ENCODE measurements at places on chromosomes 2 and 18.

DNA sequence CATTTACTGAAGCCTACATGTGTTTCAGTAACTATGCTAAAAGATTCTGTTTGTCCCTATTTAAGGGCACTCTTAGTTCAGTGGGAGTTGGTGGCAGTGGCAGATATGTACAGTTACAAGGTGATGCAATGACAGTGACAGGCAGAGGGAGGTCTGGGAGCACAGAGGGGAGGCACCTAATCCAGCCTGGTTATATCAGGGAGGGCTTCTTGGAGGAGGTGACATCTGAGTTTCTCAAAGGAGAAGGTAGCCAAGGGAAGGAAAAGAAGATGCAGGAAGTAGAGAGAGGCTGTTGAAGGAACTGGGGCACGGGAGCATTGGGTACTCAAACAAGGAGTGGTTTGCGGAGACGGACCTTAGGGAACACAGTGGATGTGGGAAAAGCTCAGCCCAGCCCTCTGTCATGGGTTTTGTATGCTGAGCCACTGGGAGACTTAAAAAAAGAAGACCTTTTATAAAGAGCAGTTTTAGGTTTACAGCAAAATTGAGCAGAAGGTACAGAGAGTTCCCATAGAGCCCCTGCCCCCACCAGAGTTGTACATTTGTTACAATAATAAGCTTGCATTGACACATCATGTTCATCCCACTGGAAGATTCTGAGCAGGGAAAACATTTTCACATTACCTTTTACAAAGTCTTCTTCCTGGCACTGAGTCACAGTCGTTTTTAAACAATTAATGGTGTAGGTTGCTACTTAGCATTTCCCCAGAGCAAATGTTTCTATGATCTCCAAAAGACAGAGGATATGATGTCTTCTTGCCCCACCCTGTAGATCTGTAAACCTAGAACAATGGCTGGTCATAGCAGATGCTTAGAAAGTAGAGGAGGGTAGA is 83.0 kb upstream of the TAF1B start:
- no peak for DNase-seq

- DNase-seq = no peak
These were observed 169.4 kb downstream of the EIPR1 start for GRCh38 chr2:3208179-3208578.

GRCh38 chr2:70671092-70671675 is 96.8 kb downstream of the ADD2 start:
- DNase-seq = peak; percentile 57

GRCh38 chr2:215579809-215580208 is 143.9 kb upstream of the FN1 start:
- no peak for DNase-seq

GRCh38 chr2:112803691-112804521 is 19.6 kb upstream of the IL1A start:
- DNase-seq = no peak

DNA sequence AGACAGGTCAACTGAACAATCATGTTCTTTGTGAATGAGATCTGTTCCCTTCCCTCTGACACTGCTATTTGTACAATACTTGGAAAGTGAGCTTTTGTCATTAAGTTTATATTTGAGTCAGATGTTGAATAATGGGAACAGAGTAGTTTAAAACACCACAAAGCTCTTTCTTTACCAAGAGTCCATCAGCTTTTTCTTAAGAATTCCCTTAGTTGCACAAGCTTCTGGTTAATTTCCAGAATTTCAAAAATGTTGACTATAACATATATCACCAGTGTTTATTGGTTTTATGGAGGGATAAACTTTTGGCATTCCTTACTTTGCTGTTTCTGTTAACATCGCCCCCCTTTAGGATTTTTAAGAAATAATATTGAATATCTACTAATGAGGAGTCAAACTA is 403.7 kb downstream of the CCDC85A start:
- no peak for DNase-seq

DNA sequence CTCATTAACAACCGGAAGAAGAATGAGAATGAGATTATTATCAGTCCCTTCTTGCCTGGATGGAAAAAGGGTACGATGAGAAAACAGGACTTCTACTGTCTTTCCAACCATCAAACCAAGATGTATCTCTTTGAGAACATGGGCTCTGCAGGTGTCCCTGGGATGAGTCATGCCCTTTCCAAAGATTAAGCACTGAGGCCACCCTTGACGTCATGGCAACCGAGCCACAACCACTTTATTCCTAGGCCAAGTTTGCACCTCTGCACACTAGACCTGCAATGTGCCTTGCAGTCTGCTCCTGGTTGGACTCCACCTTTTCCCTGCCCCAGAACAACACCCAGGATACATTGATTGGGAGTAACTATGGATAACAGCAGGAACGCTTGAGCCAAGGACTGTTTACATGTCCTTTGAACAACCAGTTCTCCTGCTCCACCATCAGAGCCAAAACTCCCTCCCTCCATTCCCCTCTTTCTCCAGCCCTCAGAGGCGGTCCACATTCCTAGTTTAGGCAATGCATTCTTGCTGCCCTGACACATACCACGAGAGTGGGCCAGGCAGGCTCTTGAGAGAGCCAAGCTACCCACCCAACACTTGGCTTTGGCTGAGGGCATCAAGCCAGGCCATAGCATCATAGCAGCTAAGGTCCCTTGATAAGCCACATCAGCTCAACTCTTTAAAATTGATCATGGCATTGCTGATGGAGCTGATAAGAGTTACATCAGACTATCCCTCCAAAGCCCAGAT is 310.7 kb downstream of the TNS1 start:
- DNase-seq = peak; percentile 92

DNA sequence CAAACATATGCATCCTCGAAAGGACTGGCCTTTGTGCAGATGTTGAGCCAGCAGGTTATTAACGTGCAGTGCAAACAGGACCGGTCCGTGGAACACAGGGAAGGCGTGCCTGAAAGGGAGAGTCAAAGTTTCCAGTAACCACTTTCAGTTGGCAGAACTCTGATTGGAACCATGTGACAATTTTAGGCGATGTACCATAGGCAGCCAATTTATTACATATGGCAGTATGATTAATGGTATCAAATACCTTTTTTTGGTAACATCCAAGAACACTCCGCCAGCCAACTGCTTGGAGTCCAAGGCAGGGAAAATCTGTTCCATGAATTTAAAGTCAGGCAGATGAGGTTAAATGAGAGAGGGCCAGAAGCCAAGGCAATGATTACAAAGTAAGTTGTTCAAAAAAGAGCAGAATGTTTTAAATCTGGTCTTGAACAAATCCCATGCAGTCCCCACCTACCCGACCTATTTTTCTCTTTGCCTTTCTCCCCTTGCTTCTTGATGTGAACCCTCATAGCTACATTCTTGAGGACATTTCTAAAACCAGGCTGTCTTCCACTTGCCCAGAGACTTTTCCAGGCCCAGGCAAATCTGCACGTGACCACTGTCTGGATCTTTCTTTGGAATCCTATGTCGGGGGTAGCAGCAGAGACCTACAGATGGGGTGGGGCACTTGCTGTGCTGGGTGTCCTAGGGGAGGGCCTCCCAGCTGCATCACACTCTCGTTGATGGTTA is 351.7 kb downstream of the HRH4 start:
- no peak for DNase-seq

- DNase-seq = no peak
These were observed 28.9 kb downstream of the NABP1 start for GRCh38 chr2:191706791-191707190.

GRCh38 chr2:88698498-88699233 is 7.2 kb downstream of the RPIA start:
- no peak for DNase-seq

DNA sequence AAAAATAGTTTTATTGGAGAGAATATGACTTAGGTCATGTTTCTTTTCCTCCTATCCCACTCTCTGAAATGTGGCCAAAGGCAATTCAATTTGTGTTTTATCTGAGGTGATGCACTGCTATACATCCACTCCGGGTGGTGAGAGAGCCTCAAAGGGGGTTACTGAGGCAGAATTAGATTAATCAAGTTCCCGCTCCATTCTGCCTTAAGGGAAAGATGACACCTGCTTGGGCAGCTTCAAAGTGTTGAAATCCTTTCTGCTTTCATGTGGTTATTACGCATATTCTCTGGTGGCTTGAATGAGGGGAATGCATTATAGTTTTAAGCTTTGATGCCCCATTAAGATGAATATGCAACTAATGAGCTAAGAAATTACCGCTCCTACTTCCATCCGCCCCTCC is 213.0 kb upstream of the TMEFF2 start:
- no peak for DNase-seq

DNA sequence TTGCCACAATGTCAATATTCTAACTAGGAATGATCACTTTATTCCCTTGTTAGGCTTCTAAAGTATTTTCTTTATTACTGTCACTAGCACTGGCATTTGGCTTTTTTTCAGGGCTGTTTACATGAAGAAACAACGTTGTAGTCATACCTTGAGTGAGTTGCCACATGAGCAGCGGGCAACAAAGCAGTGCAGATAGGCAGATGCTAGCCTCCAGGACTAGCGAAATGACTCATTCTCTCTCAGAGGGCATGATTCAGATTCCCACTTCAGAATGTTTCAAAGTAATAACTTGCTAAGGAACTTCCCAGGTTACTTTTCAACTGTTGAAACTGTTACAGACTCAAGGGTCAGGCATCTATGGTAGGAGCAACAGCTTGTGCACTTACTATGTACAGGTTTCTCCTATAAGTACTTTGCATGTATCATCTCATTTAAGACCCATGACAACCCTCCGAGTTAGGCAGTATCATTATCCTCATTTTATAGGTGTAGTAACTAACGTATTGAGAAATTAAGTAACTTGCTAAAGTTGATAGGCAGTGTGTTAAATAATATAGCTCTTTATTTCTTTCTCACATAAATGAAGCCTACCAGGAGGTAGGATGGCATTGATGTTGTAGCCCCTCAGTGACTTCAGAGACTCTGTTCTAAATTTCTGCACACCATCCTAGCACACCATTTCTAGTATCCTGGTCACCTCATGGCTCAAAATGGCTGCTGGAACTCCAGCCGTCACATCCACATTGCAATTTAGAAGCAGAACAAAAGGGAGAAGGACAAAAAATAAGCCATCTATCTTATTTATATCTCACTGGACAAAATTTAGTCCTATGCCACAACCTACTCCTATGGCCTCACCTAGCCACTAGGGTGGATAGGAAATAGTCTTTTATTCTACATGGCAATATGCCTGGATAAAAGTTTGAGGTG is 83.3 kb downstream of the ICOS start:
- no peak for DNase-seq

- DNase-seq = no peak
These were observed 172.9 kb downstream of the CMPK2 start for GRCh38 chr2:6692819-6693218.

DNA sequence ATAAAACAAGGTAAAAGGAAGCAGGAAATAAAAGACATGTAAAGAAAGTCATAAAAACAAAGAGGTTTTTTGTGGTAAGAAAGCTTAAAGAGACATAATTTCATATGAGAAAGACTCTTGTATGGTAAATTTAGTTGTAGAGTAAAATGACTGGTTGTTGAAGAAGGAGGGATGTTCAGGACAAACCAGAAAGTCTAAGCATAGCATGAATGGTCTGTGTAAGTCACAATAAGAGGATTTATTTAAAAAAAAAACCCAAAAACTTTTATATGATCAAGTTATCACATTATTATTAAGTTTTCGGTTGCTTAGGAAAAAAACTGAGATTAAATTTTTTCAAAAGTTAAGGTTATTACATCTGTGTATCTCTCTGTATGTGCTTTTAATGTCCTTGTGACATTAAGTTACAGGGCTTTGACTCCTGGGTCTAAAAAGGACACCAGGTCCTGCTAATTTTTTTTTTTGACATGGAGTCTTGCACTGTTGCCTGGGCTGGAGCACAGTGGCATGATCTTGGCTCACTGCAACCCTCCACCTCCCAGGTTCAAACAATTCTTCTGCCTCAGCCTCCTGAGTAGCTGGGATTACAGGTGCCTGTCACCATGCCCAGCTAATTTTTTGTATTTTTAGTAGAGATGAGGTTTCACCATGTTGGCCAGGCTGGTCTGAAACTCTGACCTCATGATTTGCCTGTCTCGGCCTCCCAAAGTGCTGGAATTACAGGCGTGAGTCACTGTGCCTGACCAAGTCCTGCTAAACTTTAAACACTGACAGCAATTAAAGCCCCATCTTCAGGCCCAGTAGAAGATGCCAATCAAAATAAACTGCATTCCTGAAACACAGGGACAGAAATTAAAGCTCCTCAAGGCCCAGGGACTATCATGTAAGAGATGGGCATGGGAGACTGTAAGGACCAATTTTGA is 14.2 kb upstream of the OXER1 start:
- DNase-seq = no peak

- DNase-seq = no peak
These were observed 243.0 kb upstream of the CHST9 start for GRCh38 chr18:27428120-27428519.

GRCh38 chr2:70141902-70142589 is 48.8 kb downstream of the C2orf42 start:
- no peak for DNase-seq

- no peak for DNase-seq
These were observed 20.7 kb upstream of the CCNT2 start for GRCh38 chr2:134897932-134898331.

DNA sequence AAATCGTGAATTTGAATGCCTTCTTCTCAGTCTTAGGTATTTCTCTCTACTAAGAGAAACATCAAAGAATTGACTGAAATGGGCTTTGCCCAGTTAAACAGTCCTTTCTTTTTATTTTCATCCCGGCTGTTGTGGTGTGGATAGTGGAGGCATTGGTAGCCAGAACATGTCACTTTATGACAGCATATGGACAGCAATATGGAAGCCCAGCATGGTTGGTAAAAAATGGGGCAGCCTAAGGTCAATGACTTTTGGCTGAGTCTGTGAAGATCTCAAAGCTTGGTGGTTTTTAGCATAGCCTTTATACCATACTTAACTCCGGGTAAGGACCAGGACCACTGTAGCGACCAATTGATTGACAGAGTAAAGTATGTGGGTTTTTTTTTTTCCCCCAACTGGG is 3.2 kb downstream of the CERS6 start:
- DNase-seq = no peak

- DNase-seq = no peak
These were observed 287.6 kb upstream of the LRRTM1 start for GRCh38 chr2:80592106-80592505.

GRCh38 chr18:24924066-24924716 is 427.8 kb downstream of the ZNF521 start:
- no peak for DNase-seq

DNA sequence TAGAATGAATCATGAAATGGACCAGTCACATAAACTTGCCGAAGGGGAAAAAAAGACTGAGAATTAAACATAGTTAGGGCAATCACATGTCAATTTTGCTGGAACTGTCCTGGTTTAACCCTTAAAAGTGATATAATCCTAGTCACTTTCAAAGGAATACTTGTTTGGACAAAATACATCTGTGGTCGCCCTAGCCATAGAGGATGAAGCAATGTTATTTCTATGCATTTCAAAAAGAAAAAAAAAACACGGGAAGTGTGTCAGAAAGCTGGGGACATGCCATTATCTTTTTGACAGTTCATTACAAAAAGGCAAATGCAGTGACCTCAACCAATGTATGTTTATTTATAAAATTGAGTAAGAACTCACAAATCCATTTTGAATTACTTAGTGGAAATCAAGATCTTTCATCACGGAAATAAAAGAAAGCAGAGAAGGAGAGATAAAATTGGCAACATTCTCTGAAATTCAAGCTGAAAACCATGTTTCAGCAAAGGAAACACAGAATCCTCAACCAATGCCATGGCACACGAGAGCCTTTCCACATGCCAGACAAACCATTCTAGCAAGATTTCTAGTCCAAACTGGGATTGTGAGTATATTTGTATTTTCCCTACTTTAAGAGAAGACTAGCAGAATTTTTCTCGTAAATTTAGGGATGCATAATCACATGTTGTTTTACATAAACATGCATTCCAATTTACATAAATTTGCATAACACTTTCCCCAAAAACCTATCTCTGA is 854.3 kb upstream of the ACVR2A start:
- DNase-seq = no peak

GRCh38 chr2:177275040-177275742 is 10.7 kb upstream of the NFE2L2 start:
- DNase-seq = no peak

Measured in posterior vena cava (tissue), 2 donors.